Left lobe of liver (tissue), 2 donors: ENCODE measurements at places on chromosomes 2 and 18. TPM values are rescaled to one million over a fixed set of nuclear protein-coding genes. Genes with fewer than 3 reads are reported as not detected.
A peak's percentile ranks its signal among the peaks of the same experiment; 100 is the strongest.

Gene B3GNT7
- total RNA-seq: 1.6 TPM

Gene CDH2
- 34.2 TPM for total RNA-seq

- no peak for DNase-seq
Measured at GRCh38 chr2:161946489-161947107, 127.4 kb downstream of the DPP4 start.

Gene TUBA4A
- 29.0 TPM for total RNA-seq

DNA sequence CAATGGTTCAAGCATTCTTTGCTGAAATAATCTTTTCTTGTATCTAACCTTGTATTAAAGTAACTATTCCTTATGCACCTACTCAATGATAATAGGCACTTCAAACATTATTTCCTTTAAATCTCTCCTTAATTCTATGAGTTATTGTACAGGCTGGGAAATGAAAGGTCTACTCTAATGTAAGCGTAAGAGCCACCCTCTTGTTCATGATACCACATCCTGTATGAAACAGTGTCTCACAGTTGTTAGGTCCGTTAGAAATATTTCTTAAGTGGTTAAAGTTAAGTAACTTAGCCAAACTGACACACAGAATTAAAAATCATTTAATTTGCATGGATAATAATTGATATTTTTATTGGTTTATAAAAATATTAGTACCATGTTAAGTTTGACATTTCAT lies 162.5 kb upstream of the RPRM start:
- DNase-seq: no peak

DNA sequence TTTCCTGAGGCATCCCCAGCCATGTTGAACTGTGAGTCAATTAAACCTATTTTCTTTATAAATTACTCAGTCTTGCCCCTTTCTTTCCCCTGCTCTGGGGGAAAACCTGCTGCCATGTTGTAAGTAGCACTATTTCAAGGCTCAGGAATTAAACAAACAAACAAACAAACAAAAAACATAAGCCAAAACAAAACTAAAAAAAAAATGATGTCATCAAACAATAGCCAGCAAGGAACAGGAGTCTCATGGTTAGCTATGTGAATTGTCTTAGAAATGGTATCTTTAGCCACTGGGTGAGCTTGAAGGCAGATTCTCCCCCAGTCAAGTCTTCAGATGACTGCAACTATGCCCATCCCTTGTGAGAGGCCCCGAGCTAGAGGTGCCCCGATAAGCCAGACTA lies 823.4 kb upstream of the ZEB2 start:
- no peak for DNase-seq

- DNase-seq: no peak
Measured at GRCh38 chr2:119730671-119731177, 29.0 kb upstream of the PTPN4 start.

Gene NHEJ1
- 7.8 TPM for total RNA-seq

Gene GCC2
- total RNA-seq: 12.6 TPM

GRCh38 chr18:78884502-78884901 lies 95.1 kb upstream of the SALL3 start:
- no peak for DNase-seq

DNA sequence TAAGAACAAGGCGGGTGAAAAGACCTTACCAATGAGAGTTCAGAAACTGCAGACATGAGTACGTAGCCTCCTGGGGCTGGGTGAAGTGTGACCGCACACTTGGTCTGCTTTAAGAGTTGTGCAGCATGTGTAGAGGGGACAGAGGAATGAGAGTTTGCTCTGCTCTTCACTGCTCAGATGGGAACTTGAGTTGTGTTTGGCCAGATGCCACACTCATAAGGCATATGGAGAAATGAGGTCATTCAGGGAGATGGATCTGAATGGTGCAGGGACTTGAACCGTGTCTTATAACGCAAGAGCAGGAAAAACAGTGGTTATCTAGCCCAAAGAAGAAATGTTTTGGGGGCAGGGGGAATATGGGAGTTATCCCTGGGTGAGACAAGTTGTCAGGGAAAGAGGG lies 273.8 kb upstream of the LYPD1 start:
- DNase-seq: no peak

Gene CCL20
- not detected for total RNA-seq

GRCh38 chr18:35999925-36000324 lies 27.4 kb downstream of the RMP24 start:
- DNase-seq: no peak

- no peak for DNase-seq
Measured at GRCh38 chr18:35267161-35267651, 22.8 kb downstream of the ZSCAN30 start.

GRCh38 chr2:95026471-95027368 lies 1.2 kb downstream of the MAL start:
- no peak for DNase-seq

Gene RAB27B
- 1.0 TPM for total RNA-seq

- DNase-seq: peak; percentile 58
Measured at GRCh38 chr2:169141713-169142352, 72.5 kb downstream of the DHRS9 start.

Gene IMP4
- 69.5 TPM for total RNA-seq

DNA sequence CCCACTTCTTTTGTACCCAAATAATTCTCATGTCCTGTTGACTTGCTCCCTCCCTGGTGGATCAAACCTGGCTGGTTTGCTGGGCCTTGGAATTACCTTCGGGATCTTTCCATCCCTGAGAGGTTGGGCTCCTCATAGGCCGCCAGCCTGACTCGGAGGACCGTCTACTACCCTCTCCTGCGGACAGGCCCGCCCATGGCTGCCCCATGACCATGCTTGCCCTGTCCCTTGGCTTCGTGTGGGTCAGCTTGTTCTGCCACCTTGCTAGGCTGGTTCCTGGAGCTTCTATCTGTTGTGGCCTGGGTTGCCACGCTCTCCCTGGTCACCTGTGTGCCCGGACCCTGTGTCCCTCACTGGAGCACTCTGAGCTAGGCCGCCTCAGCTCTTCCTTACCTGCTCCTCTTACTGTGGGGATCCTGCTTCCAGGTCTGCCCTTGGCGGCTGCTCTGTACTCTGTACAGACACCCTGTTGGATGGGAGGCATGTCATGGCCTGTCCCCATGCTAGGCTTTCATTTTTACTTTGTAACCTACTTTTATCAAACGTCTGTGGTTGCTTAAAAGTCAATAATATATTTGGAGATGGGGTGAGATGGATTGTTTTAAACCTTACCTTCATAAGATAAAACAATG lies 29.7 kb upstream of the FHL2 start:
- no peak for DNase-seq

Gene LHCGR
- total RNA-seq: not detected

Gene XDH
- 63.7 TPM for total RNA-seq

Gene AQP4
- 0.45 TPM for total RNA-seq

DNA sequence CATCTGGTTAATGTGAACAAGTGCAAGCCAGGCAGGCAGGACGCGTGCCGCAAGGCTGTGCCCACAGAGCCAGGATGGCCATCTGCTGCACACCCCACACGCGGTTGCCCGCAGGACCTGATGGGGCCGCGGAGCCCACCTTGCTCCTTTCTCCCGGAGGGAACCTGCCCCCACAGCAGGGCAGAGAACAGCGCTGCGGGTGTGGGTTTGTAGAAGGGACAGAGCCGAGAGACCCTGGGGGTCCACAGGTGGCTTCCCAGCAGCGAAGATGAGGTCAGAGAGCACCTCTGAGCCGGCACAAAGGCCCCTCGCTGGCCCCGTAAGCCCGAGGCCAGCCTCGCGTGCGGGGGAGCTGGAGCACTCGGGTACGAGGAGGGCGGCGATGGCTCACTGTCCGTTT lies 460.8 kb upstream of the SALL3 start:
- peak; percentile 28 for DNase-seq

GRCh38 chr2:131557558-131558321 lies 30.1 kb downstream of the CCDC74A start:
- DNase-seq: no peak

- no peak for DNase-seq
Measured at GRCh38 chr2:15665067-15665942, 73.6 kb downstream of the DDX1 start.

DNA sequence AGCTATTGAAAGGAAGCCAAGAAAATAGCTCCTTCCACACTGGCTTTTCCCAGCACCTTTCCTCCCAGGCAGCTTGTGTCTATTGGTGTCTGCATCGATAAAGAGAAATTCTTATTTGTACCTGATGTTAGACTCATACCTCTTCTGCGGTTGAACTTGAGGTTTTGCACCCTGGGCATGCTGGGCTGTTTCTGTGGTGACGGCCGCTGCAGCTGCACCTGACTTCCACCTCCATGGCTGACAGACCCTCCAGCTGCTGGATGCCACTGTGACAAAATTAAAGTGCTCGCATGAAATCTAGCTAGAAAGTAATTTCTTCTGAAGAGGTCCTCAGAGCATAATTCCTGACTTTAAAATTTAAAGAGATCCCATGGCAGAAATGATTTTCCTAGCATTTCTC lies 6.6 kb downstream of the FECH start:
- no peak for DNase-seq

DNA sequence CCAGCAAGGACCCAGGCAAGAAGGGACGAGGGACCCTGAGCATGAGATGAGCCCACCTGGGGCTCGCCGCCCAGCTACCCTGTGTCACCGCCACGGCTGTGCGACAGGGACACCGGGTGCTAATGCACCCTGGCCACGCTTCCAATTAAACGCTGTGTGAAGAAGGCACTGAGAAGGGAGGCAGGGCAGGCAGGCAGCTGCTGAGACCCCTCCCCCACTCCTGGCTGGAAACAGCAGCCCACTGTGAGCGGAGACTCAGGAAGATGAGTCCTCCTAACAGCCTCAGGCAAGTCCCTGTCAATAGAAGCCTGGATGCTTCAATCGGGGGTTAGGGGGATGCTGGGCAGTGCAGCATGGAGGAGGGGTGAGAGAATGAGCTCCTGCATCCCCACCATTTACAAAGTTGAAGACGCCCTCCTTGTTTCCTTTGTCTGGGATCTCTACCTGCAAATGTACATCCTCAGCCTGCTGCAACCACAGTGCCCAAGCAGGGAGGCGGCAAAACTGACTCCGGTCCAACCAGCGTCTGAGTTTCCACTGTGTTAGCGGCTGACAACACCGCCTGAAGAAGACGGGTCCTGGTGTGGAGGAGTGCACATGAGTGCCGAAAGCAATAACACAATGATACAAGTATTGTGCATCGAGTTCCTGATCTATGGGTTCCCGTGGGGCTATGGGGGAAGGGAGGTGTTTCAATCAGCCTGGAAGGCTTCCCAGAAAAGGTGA lies 12.8 kb downstream of the TMEM163 start:
- DNase-seq: no peak

Gene QPCT
- total RNA-seq: 0.65 TPM

Gene CSRNP3
- total RNA-seq: 2.6 TPM

GRCh38 chr18:63603772-63604171 lies 16.6 kb downstream of the SERPINB13 start:
- no peak for DNase-seq

DNA sequence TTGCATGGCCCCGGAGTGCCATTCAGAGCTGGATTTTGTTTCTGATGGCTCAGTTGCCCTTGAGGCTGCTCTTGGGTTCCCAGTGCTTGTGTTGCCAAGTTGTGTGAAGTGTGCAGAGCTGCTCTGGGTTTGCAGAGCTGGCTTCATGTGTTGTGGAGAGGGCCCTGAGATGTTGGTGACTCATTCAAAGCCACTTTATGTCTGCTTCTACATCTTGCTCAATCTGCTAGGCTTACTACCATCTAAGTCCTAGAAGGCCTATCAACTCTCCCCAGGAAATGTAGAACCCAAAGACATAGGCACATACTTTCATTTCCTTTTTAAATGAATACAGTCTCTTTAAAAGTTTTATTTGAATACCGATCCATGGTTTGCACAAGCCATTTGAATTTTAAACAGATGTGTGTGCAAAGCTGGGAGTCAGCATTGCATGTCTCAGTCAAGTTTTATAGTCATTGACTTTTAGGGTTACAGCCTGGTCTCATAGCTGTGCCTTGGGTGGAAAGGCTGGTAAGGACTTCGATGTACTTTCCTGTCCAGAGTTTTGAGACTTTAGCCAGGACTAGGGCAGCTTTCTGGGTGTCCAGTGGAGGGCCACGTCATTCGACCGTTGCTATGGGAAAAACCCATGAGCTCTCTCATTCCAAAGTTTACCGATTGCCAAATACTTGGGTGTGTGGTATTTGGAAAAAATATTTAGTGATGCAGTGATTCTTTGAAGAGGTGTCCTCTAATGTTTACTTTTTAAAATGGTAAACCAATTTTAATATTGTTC lies 105.0 kb downstream of the LTBP1 start:
- DNase-seq: peak; percentile 88

DNA sequence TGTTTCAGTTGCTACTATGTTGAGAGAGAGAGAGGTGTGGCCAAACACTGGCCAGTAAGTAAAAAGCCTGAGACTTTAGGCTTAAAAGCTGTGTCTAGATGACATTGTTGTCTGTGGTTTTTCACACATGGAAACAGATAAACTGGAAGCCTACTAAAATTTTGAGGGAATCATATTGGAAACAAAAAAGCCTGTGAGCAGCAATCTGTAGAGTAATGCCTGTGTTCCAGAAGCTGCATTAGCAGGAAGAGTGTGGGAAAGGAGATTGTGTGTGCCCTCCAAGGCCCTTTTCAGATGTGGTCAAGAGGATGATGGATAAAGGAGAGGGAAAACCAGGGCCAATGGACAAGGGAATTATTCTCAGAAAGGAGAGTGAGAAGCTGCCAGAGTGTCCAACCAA lies 236.3 kb upstream of the SPRED2 start:
- no peak for DNase-seq

Gene ZSWIM2
- not detected for total RNA-seq

Gene HOXD13
- not detected for total RNA-seq

- no peak for DNase-seq
Measured at GRCh38 chr2:143312441-143312840, 183.2 kb downstream of the ARHGAP15 start.

DNA sequence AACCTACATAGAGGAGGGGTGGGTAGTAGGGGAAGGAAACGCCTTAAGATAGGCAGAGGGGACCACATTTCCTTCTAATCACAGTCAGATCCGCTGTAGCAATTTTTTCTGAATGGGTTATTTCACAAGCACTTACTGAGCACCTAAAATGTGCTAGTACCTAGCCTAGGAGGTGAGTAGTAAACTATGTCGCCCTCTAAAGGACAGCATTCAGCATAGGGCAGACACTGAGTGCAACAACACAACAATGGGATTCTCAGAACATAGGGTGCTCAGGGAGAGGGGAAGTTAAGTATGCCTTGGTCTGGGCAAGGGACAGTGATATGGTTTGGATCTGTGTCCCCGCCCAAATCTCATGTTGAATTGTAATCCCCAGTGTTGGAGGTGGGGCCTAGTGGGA lies 166.1 kb upstream of the RAB6C start:
- DNase-seq: no peak

Gene SNORC
- total RNA-seq: 15.5 TPM

GRCh38 chr18:10928772-10929373 lies 220.5 kb downstream of the PIEZO2 start:
- no peak for DNase-seq
